ENCODE measurements at places on chromosomes 2 and 18. TPM values are rescaled to one million over a fixed set of nuclear protein-coding genes. Genes with fewer than 3 reads are reported as not detected.

Gene FBXO48
- polyA plus RNA-seq = 1.6 TPM

Gene MAP3K19
- not detected for polyA plus RNA-seq

Gene SLC11A1
- polyA plus RNA-seq = 0.37 TPM

Gene OR6B2
- polyA plus RNA-seq = not detected

Gene CIB4
- not detected for polyA plus RNA-seq

Gene CYP1B1
- polyA plus RNA-seq = 1.7 TPM

Gene PELI1
- polyA plus RNA-seq = 15.6 TPM

Gene STAT4
- polyA plus RNA-seq = 1.7 TPM

Gene FEV
- polyA plus RNA-seq = not detected

Gene PLEK
- polyA plus RNA-seq = 4.1 TPM

DNA sequence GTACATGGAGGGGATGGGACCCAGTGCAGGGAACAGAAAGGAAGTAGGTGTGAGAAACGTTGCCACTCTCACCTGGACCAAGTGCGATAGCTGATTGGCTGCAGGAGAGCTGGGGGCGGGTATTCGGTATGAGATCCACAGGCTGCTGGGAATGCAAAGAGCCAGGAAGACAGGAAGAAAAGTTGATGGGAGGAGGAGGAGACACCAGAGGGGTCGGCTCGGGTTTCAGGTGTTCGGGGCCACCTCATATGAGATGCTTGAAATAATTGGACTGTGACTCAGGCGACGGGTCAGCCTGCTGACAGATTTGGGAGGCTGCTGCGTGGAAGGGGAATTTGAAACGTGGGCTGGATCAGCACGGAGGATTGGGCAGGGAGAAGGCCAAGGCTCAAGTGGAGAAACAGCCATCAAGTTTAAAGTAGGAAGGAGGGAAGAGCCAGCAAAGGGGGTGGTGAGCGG lies 65.1 kb downstream of the MRPS9 start:
- no peak for DNase-seq

GRCh38 chr2:238688193-238689153 lies 159.4 kb upstream of the TWIST2 start:
- no peak for DNase-seq

DNA sequence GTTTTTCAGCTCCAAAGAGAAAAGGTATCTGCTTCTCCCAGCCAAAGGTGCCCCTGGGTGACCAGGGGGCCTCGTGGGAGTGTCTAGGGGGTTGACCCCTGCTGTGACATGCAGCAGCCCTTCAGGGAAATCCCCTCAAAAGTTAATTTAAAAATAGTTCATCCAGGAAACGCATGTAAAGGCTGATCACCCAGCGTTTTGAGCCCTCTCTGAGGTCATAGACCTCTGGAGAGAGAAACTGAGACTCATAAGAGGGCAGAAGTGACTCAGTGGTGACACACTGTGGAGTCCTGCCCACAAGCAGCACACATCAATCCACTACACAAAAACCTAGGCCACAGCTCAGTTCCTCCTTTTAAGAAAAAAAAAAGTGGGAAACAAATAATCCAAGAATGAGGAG lies 11.9 kb downstream of the GAL3ST2 start:
- DNase-seq = no peak

DNA sequence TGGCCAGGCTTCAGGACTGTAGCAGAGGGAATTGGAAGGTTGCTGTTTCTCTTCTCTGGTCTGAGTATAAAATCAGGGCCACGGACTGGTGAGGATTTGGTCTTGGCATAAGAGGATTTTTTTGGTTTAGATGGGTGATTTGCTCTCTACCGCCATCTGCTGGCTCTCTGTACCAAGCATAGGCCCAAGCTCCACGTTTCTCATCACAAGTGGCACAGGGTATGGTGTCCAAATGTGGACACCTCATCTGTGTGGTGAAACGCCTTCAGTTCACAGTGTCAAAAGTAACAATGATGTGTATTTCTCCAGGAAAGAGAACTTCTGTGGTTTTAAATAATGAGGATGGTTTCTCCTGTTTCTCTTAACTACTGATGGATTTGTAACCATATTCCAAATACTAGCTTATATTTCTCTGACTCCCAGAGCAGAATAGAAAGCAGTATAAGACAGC lies 115.1 kb downstream of the EML6 start:
- peak; percentile 43 for DNase-seq

GRCh38 chr2:218274586-218274985 lies 4.3 kb downstream of the PNKD start:
- no peak for DNase-seq

DNA sequence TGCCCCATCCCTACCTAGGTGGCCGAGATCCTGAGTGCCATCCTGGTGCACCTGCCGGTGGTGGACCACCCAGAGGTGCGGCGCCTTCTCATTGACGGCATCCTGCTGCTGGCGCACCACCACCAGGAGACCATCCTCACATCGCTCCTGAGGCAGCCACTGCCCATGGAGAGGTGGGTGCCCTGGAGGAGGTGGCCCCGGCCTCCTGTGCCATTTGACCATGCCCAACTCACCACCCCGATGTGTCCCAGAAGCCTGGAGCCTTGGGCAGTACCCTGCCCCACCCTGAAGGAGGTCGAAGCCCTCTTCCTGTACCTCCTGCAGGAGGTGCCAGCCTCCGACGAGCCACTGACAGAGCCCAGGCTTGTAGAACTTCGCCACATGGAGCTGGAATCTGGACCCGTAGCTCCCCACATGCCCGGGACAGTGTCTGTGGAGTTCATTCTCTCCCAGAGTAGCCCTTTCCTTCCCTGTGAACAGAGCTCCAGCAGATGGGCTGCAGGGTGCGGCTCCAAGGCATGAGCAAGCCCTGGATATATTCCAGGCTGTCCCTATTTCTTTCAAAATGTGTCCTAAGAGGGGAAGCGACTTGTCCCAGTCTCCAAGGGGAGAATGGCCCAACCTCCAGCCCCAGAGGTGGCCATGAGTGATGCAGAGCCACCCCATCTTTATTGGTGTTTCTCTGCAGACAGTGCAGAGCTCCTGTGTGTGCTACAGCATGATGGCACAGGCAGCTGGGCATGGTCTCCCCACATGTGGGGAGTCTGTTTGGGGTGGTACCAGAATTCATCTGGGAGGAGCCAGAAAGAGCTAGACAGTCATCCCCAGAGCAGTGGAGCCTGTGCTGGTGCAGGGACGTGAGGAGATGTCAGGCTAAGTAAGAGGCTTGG lies 34.2 kb downstream of the HJURP start:
- DNase-seq = no peak

DNA sequence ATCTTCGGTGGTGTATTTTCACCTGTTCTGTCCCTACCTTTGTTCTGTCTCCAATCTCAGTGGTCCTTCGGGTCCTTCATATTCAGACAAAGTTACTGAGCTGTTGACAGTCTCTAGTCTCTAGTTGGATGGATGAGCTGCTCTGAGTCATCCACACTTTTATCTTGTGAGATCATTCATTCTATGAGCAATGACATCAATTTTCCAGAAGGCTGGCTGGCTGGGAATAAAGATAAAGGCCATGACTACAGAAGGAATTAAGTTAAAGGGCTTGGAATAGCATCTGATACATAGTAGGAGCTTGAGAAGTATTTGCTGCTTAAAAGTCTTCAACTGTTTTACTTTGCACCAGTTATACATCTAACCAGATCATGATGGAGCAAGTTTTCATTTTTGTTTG lies 43.1 kb upstream of the SLC39A10 start:
- peak; percentile 52 for DNase-seq

DNA sequence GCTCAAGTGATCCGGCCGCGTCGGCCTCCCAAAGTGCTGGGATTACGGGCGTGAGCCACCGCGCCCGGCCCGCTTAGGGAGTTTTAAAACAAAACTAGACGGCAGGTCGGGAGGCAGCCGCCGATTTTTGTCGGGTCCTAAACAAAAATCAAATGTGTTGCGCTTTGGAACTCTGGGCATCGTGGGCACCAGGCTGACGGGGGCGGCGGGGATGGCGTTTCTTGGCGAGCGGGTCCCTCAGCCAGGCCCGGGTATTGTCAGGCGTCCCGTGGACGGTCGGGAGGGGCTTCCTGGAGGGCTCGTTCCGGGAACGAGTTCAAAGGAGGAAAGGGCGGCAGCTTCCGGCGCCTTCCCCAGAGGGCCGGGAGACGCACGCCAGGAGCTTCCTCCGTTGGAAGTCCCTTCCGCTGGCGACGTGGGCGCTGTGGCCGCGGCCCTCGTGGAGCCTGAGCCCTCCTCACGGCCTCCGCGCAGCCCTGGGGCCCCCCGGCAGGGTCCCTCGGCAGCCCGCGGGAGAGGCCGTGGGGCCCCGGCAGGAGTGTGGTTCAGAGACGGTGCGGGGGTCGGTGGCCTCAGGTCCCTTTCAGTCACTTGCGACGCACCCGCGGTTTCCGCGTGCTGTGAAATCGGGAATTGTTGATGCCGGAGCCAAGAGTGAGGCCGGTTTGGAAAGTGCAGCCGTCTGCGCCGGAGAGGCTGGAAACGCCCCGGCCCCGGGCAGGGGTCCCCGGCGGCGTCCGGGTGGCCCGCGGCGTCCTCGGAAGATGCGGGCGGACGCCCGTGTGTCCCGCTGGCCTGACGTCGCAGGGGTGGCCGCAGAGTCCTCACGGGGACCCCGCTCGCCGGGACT lies 59.3 kb downstream of the EMILIN2 start:
- DNase-seq = no peak

DNA sequence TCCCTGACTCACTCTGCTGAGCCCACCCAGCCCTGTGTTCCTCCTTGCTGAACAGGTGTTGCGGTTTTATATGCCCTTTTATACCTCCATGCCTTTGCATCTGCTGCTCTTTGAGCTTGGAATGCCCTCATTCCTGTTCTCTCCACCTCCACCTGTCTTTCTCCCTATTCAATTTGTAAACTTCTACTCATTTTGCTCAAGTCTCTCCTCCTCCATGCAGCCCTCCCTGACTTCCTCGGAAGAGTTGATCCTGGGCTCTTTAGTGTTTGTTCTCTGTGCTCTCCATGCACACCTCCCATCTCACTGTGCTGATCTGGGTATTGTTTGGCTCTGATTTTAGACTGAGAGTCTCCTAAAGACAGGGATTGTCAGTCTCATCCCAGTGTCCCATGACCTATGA lies 7.2 kb upstream of the OTOF start:
- DNase-seq = no peak

GRCh38 chr2:235944591-235944990 lies 223.6 kb downstream of the GBX2 start:
- DNase-seq = no peak

GRCh38 chr2:155203178-155203577 lies 504.7 kb downstream of the KCNJ3 start:
- no peak for DNase-seq

GRCh38 chr2:83808878-83809277 lies 650.2 kb downstream of the SUCLG1 start:
- DNase-seq = no peak

DNA sequence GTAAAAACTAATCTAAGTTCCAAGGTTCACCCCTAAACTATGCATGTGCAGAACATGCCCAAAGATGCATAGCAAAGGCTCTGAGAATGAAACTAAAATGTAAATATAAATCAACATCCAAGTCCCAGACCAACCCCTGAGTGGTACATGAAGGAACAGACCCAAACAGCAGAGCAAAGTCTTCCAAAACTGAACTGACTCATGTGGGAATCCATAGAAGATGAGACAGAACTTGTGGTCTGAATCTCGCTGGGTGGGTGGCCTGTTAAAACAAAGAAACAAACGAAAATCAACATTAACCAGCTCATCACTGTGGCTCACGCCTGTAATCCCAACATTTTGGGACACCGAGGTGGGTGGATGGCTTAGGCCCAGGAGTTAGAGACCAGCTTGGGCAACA lies 29.5 kb upstream of the ATRAID start:
- DNase-seq = no peak

DNA sequence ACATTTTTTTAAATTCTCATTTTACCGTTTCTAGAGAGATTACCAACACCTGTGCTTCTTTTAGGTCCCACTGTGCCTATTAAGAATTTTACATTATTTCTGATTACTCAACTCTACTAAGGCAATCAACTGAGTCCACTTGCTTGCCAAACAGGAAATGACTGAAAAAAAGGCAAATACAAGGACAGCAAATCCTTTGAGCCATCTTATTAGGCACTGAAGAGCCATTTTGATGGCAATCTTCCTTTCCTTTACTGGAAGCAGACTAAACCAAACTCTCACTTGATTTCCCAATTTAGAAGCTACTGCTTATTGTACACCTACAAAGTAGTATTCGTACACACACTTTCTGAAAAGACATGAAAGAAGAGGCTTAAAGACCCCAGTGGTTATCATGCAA lies 121.4 kb upstream of the COL3A1 start:
- no peak for DNase-seq

GRCh38 chr2:199784512-199784911 lies 66.5 kb downstream of the FTCDNL1 start:
- no peak for DNase-seq

DNA sequence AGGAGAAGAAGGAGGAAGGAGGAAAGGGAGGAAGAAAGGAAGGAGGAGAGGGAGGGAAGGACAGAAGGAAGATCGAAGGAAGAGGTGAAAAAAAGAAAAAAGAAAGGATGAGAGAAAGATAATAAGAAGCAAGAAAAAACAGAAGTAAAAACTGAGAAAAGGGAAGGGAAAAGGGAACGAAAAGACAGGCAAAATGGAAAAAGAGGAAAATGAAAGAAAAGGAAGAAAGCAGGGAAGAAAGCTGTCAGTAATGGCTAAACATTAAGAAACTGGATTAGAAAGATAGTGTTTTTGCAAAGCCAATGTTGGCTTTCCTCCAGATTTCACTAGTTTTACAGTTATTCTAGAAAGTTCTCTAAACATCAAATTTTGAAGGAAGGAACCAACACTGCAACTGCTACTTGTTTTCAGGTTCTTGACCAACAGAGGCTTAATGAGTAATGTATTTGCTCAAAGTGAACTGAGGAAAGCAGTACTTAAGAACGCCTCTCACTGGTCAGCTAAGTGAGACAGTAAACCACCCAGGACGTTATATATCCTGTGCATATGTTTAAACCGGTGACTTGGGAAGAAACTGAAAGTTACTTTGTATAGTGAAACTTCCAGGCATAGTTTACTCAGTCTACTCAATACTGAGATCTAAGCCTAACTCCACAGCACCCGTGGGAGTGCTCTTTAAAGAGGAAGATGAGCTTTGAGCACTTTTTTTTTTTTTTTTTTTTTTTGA lies 286.2 kb upstream of the TRIB2 start:
- no peak for DNase-seq

- DNase-seq = no peak
Observed at GRCh38 chr18:53864770-53865169, 359.7 kb downstream of the MBD2 start.

GRCh38 chr2:208099682-208100470 lies 24.4 kb downstream of the CRYGD start:
- DNase-seq = no peak

DNA sequence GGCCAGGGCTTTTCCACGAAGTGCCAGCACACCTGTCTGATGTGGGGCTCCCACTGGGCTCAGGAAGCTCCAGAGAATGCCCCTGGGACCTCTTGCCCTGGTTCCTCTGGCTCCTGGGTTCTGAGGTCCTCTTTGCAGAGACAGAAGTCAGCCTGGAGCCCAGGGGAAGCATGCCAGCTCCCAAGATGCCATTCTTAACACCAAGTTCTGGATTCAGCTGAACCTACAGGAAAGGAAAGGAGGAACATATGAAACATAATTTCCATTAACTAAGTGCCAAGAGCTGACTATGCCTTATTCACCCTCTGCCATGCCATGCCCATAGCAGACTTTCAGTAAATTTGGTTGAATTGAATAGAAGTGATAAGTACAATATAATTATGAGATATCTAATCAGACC lies 21.9 kb downstream of the FAM124B start:
- DNase-seq = no peak

Measured in forelimb muscle (tissue), 1 donor.